ENCODE measurements at places on chromosomes 6 and 20.

GRCh38 chr6:50905297-50905696 lies 86.6 kb downstream of the TFAP2B start:
- DNase-seq: no peak

DNA sequence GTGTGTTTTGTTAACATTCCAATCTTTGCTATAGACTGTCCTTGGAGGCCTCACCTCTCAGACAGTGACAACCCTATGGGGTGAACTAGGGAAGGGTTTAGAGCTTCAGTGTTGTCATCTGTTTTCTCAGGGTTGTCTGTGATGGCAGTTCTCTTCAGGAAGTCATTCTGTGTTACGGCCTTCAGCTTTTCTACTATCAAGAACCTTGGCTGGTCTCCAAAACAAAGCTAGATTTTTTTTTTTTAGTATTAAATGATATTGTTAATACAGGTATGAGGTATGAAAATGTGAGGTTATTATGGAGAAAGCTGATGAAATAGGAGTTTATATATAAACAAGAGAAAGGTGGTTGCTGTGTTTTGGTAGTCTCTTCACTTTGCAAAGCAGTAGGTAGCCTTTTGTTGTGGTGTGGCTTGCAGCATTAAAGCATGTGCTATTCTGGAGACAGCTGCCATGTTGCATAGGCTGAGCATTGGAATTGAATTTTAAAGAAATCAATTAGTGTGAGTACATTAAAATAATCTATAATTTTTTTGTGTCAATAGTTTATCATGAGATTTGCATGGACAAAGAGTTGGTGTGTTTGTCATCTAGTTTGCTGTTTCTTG lies 162.6 kb downstream of the CARMIL1 start:
- DNase-seq: no peak

DNA sequence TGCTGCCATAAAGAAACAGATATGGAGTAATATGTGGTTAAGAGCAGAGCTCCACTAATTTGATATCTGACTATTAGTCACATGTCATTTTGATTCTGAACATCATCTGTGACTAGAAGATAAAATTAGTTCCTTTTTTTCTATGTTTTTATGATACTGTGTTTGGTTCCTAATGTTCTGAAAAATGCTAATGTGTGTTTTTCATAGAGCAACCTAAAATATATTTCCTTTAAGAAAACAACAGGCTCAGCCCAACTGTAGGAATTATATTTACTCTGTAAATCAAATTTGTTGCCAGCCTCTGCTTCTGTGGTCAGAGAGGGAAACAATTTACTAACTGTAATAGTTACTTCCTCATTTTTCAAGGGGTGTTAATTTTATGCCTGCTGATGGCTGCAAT lies 33.3 kb upstream of the TXLNB start:
- no peak for DNase-seq

DNA sequence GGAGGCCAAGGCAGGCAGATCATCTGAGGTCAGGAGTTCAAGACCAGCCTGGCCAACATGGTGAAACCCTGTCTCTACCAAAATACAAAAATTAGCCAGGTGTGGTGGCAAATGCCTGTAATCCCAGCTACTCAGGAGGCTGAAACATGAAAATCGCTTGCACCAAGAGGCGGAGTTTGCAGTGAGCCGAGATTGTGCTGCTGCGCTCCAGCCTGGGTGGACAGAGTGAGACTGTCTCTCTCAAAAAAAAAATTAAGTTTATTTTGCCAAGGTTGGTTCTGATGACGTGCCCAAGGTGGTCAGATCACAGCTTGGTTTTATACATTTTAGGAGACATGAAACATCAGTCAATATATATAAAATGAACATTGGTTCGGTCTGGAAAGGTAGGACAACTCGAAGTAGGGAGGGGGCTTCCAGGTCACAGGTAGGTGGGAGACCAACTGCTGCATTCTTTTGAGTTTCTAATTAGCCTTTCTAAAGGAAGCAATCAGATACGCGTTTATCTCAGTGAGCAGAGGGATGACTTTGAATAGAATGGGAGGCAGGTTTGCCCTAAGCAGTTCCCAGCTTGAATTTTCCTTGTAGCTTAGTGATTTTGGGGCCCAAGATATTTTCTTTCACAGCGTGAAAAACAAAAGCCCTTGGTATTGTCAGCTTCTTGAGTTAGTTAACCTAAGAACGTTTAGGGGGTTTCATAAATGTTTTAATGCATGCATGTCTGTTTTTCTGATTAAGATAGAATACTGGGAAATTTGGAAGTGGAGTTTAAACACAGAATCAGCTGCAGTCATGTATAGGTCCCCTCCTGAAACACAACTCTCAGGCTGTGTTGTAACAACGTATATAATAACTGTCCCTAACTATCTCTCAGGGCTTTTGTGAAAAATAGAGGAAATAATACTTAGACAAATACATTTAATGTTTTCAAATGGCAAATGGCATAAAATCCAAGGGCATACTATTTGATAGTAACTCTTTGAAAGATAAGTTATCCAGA lies 16.7 kb downstream of the ACOT13 start:
- no peak for DNase-seq

DNA sequence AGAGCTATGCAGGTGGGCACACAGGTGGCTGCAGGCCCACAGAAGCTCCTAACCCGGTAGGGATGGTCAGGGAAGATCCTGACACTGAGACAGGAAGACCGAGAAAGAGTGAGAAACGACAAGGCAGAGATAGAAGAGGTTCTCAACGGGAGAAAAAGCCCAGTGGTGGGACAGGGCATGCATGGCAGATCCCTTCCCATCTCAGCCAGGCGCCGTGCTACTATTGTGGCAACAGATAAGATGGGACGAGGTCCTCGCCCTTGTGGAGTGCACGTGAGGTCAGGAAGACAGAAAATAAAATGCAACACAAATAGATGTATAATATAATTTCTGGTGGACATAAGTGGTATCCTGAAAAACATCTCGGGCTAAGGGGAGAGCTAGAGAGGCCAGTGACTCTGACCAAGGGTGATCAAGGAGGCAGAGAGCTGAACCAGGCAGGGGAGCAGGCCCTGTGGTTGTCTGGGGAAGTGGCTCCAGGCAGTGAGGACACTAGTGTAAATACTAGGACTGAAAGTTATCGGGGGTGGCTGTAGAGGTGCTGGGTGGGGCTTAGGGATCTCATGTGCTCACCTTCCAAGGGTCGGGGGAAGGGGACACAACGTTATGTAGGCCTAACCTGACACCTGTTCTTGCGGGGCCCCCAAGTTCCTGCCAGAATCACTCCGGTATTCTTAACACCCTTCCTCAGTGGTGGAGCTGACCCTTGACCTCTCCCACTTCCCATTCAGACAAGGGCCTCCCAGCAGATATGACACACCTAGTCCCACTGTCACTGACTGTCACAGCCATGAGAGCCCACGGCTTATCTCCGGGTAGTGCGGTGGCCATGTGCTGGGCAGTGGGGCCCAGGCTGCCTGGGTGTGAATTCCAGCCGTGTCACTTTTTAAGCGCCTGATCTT lies 1.0 kb downstream of the SRXN1 start:
- no peak for DNase-seq

DNA sequence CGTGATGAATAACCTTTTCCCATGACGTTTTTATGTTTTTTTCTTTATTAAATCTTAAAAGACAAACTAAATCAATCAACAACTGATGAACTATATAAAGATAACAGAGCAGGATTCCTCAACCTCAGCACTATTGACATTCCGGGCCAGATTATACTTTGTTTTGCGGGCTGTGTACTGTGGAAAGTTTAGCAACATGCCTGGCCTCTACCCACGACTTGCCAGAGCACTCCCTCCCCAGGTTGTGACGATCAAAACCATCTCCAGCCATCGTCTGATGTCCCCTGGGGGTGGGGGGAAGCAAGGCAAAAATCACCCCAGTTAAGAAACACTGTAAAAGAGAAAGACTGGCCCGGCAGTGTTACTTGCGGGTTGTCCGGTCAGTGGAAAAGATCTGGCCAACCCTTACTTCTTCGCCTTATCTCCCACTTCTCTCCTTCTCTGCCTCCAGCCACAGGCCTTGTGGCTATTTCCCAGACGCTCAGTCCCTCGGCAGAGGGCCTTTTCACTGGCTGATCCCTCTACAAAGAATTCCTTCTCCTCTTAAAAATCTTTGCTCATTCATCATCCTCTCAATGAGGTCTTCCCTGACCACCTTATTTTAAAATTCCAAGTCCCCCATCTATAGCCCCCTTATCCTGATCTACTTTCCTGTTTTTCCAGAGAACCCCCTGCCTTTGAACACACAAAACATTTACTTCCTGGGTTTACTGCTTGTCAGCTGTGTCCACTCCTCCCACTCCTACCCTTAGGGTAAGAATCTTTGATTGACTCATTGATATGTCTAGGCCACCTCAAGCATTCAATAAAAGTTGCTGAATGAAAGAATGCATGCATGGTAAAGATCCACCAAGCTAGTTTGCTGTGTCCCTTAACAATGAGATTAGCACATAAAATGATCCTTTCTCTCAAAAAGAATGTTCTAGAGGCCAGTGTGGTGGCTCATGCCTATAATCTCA lies 14.7 kb upstream of the RAB22A start:
- DNase-seq: no peak

DNA sequence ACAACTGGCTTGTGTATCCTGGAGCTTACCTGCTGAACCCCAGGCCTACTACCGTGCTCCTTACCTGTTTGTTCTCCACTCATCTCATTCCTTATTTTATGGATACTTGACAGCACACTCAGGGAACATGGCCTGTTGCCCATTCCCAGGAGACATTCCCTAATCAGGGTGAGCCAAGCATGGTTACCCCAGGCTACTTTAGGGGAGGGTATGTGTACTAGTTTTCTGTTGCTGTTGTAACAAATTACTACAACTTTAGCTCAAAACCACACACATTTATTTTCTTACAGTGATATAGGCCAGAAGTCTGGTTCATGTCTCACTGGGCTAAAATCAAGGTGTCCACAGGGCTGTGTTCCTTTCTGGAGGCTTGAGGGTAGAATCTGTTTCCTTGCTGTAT lies 15.0 kb upstream of the TRAM2 start:
- no peak for DNase-seq

- no peak for DNase-seq
Measured at GRCh38 chr6:167094820-167095637, 27.9 kb upstream of the CCR6 start.

DNA sequence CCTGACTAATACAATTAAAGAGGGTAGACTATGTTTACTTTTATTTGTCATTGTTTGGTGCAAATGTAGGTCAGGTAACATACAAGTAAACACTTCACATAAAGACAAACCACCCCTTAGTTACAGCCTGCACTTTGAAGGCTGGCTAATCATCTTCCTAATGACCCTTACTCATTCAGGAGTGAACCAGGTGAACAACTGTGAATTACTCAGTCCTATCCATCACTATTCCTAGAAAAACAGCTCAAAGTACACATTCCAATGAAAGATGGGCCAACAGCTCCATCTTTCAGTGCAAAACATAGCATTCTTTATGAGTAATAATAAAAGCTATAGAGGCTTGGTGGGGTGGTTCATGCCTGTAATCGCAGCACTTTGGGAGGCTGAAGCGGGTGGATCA lies 78.2 kb downstream of the FRK start:
- DNase-seq: no peak

GRCh38 chr6:4130357-4130987 lies 4.9 kb downstream of the ECI2 start:
- DNase-seq: no peak

DNA sequence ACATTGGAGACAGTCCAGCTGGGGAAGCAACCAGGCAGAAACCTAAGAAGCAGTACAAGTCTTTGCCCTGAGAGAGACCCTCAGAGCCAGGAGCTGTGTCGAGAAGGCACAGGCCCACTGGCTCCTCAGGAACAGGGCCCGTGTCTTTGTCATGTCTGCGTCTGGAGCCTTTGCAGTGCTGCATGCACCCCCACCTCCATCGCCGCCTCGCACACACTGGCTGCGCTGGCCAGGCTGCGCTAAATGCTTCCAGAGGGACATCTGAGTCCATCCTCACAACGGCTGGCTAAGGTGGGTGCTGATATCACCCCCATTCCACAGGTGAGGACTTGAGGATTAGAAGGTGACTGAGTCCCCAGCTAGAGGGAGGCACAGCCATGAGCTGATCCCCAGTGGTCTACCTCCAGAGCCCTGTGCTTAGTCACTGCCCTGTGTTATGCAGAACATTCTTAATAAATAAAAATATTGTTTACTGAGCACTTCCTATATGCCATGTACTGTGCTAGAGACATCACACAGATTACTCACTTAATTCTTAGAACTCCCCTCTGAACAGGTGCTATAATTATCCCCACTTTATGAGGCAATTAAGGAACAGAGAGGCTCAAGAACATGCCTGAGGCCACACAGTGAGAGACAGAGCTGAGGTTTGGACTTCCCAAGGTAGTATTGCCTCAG lies 27.6 kb downstream of the GABRR2 start:
- no peak for DNase-seq

DNA sequence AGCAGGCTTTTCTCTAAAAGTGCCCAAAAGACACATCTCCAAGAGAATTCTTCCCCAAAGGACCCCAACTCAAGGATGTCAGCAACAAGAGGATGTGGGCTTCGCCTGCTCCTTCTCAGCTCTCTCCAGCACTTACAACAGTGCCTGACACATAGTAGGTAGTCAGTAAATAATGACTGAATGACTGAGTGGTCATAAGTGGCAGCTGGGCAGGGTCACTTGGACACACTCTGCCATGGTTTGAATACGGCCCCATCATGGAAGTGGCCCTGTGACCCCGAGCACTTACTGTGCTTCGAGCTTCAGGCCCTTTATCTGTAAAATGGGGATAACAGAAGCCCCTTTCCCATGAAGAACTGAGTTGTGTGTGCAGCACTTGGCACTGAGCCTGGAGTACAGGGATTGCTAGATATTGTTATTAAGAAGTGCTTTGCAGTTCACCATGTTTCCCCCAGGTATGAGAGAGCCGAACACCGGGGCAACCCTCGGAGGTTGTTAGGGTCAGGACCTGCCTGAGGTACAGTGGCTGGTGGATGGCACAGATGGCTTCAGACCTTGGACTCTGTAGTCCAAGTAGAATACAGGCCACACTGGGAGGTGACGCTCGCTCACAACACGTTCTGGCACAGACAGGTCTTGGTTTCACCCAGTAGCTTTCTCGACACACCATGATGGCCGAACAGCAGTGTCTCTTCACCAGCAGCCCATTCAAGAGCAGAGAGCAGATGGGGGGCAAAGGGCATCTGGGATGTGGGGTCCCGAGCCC lies 56.0 kb downstream of the NOL4L start:
- DNase-seq: no peak

- DNase-seq: peak; percentile 50
Measured at GRCh38 chr20:4681991-4682401, 39.7 kb upstream of the PRND start.

GRCh38 chr6:45689926-45690615 lies 312.3 kb upstream of the SUPT3H start:
- no peak for DNase-seq

DNA sequence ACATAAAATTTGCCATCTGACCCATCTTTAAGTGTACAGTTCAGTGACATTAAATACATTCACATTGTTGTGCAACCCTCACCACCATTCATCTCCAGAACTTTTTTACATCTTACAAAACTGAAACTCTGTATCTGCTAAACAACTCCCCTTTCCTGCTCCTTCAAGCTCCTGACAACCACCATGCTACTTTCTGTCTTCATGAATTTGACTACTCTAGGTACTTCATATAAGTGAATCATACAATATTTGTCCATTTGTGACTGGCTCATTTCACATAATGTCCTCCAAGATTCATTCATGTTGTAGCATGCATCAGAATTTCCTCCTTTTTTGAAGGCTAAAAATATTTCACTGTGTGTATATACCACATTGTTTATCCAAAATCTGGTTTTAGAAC lies 86.9 kb upstream of the SMLR1 start:
- no peak for DNase-seq

GRCh38 chr20:47142774-47143170 lies 213.7 kb downstream of the ZMYND8 start:
- no peak for DNase-seq

All from HFF-Myc (cell line).